Gastroesophageal sphincter (tissue), 4 donors: ENCODE measurements at places on chromosomes 3 and 15. TPM values are rescaled to one million over a fixed set of nuclear protein-coding genes. Genes with fewer than 3 reads are reported as not detected.

GRCh38 chr15:99101501-99101900, 3.4 kb upstream of the SYNM start:
- H3K4me1 ChIP-seq: no peaks in the 10 kb centered on the region
- no peak overlapping the region for H3K4me3 ChIP-seq
- peak overlapping the region; percentile 48 for H3K27ac ChIP-seq
- H3K27me3 ChIP-seq: no peaks in the 10 kb centered on the region

DNA sequence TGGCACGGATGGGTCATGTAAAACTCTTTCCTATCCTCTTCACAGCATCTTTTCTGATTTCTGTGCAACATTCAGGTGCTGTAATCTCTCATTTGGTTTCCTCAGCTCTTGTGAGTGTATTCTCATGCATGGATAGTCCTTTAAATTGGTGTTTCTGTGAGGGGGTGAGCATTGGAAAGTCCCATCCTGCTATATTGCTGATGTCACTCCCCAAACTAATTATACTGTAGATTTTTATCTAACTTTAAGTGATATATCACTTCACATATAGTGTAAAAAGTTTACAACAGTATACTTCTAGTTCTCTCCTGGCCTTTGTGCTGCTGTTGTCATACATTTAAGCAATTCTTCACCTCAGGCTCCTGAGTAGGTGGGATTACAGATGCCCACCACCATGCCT, 102.7 kb downstream of the GLDN start:
- H3K4me3 ChIP-seq: no peak overlapping the region
- no peak for ATAC-seq
- H3K27me3 ChIP-seq: no peaks in the 10 kb centered on the region
- peaks cover 26% of the 10 kb centered on the region for H3K36me3 ChIP-seq
- H3K4me1 ChIP-seq: no peaks in the 10 kb centered on the region

DNA sequence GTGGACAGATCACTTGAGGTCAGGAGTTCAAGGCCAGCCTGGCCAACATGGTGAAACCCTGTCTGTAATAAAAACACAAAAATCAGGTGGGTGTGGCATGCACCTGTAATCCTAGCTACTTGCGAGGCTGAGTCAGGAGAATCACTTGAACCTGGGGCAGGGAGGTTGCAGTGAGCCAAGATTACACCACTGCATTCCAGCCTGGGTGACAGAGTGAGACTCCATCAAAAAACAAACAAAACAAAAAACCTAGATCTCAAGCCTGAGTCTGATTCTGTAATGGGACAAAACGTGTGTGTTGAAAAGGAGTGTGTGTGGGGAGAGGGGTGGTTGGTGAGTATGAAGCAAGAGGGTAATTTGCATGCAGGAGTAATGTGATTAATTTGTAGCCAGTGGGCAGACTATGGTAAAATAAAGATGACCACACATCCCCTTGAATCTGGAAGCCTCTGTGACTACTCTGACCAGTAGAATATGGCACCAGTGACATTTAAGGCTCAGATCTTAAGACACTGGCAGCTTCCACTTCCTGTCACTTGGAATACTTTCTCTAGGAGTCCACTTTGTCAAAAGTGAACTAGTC, 18.4 kb upstream of the OPA1 start:
- no peaks in the 10 kb centered on the region for H3K36me3 ChIP-seq
- H3K27ac ChIP-seq: no peak overlapping the region
- no peak overlapping the region for H3K4me3 ChIP-seq
- H3K4me1 ChIP-seq: no peaks in the 10 kb centered on the region
- no peaks in the 10 kb centered on the region for H3K27me3 ChIP-seq
- ATAC-seq: no peak

DNA sequence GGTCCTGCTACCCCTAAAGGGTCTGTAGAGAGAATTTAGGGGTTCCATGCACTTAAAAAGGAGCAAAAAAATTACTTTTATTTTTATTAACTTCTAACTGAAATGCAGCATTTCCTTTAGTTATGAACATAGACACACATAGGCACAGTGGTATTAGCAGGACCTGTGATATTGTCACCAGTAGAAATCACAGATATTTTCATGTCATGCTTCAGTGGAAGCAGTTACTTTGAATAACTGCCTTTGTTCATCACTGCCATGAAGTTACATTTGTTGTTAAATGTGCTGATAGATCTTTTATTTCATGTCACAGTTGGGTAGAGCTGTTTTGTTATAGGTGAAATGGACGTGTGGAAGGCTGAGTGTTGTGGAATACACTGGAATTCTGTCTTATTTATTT, 37.4 kb downstream of the TRAK1 start:
- no peaks in the 10 kb centered on the region for H3K36me3 ChIP-seq
- no peaks in the 10 kb centered on the region for H3K4me1 ChIP-seq
- H3K4me3 ChIP-seq: no peak overlapping the region
- no peaks in the 10 kb centered on the region for H3K27me3 ChIP-seq

- H3K27me3 ChIP-seq: no peaks in the 10 kb centered on the region
- H3K4me1 ChIP-seq: no peaks in the 10 kb centered on the region
- no peak overlapping the region for H3K27ac ChIP-seq
- no peak overlapping the region for H3K4me3 ChIP-seq
- no peak for ATAC-seq
These were observed 136.7 kb upstream of the WNT5A start for GRCh38 chr3:55623786-55624185.

DNA sequence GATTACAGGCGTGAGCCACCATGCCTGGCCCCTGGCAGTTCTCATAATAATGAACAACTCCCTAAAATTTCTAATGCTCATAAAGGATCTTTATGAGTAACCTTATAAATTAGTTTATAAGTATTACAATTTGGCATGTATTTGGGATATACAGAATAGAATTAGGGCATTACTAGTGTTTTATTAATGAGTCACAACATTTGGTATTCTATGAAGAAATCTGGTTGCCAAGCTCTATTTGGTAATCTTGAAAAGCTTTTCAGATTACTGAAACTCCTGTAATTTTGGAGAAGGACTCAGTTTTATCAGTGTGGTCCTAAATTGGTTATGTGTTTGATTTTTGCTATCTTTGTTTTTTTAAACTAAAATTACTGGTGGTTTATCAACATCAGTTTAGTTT, 45.8 kb downstream of the TM6SF1 start:
- no peak overlapping the region for H3K4me3 ChIP-seq
- no peaks in the 10 kb centered on the region for H3K4me1 ChIP-seq
- no peaks in the 10 kb centered on the region for H3K27me3 ChIP-seq
- no peak overlapping the region for H3K27ac ChIP-seq

DNA sequence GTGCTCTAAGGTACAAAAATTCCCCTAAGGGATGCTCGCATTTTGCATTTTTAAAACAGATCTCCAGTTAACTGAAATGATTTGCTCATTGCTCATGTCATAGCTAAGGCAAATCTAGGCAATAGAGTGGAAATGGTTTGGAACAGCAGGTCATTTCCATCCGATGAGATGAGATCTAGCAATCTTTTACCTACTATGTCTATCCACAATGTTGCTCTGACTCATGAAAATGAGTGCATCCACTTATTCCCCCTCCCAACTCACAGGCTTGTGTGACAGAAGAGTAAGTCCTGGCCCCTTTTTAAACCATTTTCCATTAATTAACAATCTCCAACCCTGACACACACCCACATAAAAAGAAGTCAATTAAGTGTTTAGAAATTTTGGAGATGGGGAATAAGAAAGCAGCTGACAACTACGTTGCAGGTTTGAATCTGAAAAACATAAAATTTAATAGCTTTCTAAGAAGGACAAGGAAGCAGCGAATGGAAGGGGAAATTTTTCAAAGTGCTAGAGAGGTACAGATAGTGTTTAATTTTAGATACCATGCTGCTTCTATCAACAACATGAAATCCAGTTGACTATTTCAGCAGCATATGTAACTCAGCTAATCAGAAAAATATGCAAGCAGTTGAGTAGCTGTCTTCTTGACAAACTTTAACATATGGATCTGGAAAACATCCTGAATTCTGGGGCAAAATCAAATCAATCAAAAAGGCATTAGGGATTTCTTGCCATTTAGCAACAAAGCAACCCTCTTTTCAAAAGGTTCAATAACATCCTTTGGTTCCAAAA, 112.0 kb downstream of the TMCO5A start:
- H3K4me1 ChIP-seq: no peaks in the 10 kb centered on the region
- H3K27me3 ChIP-seq: no peaks in the 10 kb centered on the region
- H3K27ac ChIP-seq: no peak overlapping the region
- no peaks in the 10 kb centered on the region for H3K36me3 ChIP-seq

GRCh38 chr3:53618936-53619335, 124.5 kb downstream of the CACNA1D start:
- no peak for ATAC-seq

GRCh38 chr3:119819806-119820205, 37.9 kb downstream of the NR1I2 start:
- H3K36me3 ChIP-seq: no peaks in the 10 kb centered on the region
- H3K27me3 ChIP-seq: peaks cover 17% of the 10 kb centered on the region
- H3K4me1 ChIP-seq: no peaks in the 10 kb centered on the region
- ATAC-seq: no peak
- no peak overlapping the region for H3K4me3 ChIP-seq
- H3K27ac ChIP-seq: no peak overlapping the region

DNA sequence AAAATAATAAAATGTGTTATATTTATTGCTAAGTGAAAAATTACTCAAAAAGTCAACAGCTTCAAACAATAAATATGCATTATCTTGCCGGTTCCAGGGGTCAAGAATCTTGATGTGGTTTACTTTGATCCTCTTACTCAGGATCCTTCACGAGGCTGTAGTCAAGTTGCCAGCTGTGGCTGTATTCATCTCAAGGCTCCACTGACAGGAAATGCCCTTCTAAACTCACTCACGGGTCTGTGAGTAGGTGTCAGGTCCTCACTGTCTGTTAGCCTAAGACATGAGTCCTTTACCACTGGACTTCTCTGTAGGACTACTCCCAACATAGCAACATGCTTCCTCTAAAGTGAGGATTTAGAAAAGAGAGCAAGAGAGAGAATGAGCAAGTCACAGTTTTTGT, 983.0 kb downstream of the SI start:
- H3K4me1 ChIP-seq: no peaks in the 10 kb centered on the region
- H3K27ac ChIP-seq: no peak overlapping the region
- no peaks in the 10 kb centered on the region for H3K36me3 ChIP-seq
- no peak overlapping the region for H3K4me3 ChIP-seq
- no peaks in the 10 kb centered on the region for H3K27me3 ChIP-seq
- no peak for ATAC-seq

DNA sequence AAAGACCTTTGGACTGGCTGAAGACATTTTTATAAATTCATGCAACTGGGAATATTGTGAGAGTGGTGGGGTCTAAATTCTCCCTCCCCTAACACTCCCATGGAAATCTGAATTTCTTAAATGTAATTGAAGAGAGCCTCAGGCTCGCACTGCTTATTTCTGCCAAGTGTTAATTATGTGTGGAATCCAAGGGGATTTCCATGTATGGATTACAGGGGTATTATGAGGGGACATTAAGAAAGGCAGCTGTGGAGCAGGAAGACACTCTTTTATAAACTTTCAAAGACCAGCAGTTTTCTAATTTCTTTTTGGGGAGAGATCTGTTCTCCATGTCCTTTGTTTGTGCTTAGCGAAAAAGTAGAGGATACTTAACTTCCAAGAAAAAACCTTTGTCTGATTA, 152.1 kb upstream of the TBL1XR1 start:
- H3K27ac ChIP-seq: peak overlapping the region; percentile 87
- no peak overlapping the region for H3K4me3 ChIP-seq
- no peaks in the 10 kb centered on the region for H3K27me3 ChIP-seq
- H3K36me3 ChIP-seq: no peaks in the 10 kb centered on the region
- no peak for ATAC-seq
- peaks cover 19% of the 10 kb centered on the region for H3K4me1 ChIP-seq

DNA sequence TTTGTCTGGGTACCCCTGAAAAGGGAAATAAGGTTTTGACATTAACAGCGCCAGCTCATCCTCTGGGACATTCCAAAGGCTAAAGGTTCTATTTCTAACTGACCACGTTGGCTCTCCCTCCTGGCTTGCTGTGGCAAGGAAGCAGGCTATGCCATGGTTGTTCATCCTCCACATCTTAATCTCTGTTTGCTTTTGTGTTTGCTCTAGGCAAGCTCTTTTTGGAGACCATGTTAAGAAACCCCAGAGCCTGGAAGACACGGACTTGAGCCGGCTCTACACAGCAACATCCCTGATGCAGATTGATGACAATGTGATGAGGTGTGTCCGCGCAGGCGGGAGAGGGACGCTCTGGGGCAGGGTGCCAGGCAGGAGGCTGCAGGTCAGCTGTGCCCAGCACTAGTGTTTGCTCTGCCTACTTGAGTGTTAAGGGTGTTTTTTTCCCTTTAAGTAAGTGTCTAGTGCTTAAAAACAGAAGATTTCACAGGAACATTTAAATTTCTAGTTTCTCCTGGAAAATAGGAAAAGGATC, 33.3 kb downstream of the RLBP1 start:
- no peak overlapping the region for H3K27ac ChIP-seq
- no peaks in the 10 kb centered on the region for H3K4me1 ChIP-seq
- ATAC-seq: no peak
- H3K36me3 ChIP-seq: peaks cover 4% of the 10 kb centered on the region

- H3K4me1 ChIP-seq: no peaks in the 10 kb centered on the region
- no peaks in the 10 kb centered on the region for H3K36me3 ChIP-seq
- no peak for ATAC-seq
- peaks cover 7% of the 10 kb centered on the region for H3K27me3 ChIP-seq
These were observed 629.0 kb downstream of the NR2F2 start for GRCh38 chr15:96959501-96959900.

DNA sequence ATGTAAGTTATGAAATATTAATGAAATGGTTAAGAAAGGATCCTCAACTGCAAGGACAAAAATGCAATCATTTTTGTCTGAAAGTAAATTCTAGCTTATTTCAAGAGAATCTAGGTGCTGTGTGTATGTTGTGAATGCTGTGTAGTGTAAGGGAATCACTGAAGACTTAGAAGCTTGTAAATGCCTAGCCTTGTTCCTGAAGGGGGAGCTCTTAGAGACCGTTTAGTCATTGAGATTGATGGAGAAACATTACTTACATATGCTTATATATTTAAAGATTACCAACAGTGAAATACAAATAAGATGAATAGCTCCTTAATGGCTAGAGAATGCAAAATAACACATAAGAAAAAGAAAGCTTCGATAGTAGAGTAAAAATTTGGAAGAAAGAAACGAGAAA, 67.9 kb downstream of the CNTN4 start:
- ATAC-seq: no peak
- H3K27ac ChIP-seq: no peak overlapping the region
- H3K27me3 ChIP-seq: no peaks in the 10 kb centered on the region
- H3K4me3 ChIP-seq: no peak overlapping the region
- H3K4me1 ChIP-seq: no peaks in the 10 kb centered on the region

DNA sequence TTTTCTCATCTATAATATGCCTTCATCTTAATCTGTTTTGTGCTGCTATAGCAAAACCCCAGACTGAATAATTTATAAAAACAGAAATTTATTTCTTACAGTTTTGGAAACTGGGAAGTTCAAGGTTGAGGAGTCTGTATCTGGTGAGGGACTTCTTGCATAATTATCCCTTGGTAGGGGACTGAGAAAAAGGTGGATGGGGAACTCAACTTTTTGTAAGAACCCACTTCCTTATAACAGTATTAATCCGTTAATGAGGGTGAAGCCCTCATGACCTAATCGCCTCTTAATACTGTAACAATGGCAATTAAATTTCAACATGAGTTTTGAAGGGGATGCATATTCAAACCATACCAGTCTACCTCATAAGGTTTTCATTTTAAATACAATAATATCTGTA, 17.4 kb upstream of the MYH15 start:
- no peaks in the 10 kb centered on the region for H3K36me3 ChIP-seq
- H3K4me1 ChIP-seq: no peaks in the 10 kb centered on the region
- ATAC-seq: no peak

SCN5A gene
- total RNA-seq: 0.50 TPM

DCLK3 gene
- 0.27 TPM for total RNA-seq

LIPC gene
- total RNA-seq: 0.50 TPM

ACTC1 gene
- 24.2 TPM for total RNA-seq

EFHB gene
- total RNA-seq: 2.4 TPM

DTX3L gene
- total RNA-seq: 24.6 TPM

RPL39L gene
- 5.4 TPM for total RNA-seq

ITIH1 gene
- total RNA-seq: not detected

CDCP1 gene
- total RNA-seq: 4.2 TPM

PLSCR2 gene
- not detected for total RNA-seq
